ENCODE measurements at places on chromosomes 1 and 21.

- DNase-seq, result no peak
These were observed 39.3 kb downstream of the TAS1R2 start for GRCh38 chr1:18819986-18820790.

- peak; percentile 34 for DNase-seq
These were observed 47.1 kb upstream of the PLA2G2C start for GRCh38 chr1:20233394-20233793.

- no peak for DNase-seq
These were observed 171.4 kb downstream of the LRRC40 start for GRCh38 chr1:70033936-70034335.

DNA sequence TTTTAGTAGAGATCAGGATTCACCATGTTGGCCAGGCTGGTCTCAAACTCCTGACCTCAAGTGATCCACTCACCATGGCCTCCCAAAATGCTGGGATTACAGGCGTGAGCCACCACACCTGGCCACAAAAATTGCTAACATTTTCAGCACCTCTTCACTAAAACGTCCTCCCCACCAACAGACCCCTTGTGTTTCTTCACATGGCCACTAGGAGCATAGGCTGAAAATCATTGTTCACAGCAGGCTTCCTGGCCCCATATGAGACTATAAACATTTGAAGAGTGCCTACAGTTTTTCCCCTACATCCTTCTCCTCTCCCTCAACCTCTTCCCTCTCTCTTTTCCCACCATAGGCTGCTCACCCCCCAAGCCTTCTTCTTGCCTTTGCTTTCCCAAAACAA lies 28.0 kb upstream of the SFPQ start:
- no peak for DNase-seq

- DNase-seq, result no peak
These were observed 54.1 kb downstream of the MRPL37 start for GRCh38 chr1:54254055-54254454.

GRCh38 chr1:77342745-77343144 lies 60.9 kb downstream of the AK5 start:
- DNase-seq, result no peak

GRCh38 chr1:3915551-3916121 lies 15.6 kb upstream of the C1orf174 start:
- DNase-seq, result no peak

DNA sequence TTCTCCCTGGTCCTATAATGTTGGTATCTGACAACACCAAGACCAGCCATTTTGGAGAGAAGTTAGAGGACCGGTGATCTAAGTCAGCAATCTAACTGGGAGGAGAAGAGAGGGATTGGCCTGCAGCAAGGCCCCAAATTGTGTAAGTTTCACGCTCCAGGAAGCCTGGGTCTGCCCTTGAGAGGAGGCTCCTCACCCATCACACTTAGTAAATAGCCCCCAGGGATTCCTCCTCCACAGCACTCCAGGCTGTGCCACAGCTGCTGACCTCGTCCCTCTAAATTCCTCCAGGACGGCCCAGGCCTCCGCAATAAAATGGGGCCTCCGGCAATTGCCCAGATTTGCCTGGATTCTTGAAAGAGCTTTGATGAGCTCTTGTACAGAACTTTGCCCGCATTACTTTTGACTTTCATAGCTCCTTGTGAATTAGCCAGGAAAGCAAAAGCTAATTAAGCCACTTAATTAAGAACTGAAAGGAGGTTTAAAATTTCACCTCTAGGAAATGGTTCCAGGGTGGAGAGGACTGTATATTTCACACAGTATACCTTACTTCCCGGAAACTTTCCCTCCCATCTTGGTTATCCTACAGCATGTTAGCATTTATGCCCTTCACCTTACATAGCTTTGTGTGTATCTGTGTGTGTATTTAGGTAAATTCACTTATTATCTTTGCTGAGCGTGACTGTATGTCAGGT lies 90.5 kb downstream of the LAMC2 start:
- DNase-seq, result no peak

DNA sequence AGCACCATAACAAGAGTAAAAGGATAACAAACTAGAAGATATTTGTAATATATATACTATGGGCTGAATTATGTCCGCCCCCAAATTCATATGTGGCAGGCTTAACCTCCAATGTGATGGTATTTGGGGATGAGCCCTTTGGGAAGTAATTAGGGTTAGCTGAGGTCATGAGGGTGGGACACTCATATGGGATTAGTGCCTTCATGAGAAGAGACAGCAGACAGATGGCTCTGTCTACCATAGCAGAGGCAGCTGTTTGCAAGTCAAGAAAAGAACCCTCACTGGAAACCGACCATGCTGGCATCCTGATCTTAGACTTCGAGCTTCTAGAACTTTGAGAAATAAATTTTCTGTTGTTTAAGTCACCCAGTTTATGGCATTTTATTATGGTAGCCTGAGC lies 303.6 kb downstream of the LMO4 start:
- no peak for DNase-seq
